Activated CD4-positive, alpha-beta T cell treated with anti-CD3 and anti-CD28 coated beads, Interleukin-2, Interleukin-4, amounts not matched to agents 100 ng/mL and 50 ng/mL, durations not matched to agents 16 hours and 8 hours (primary cell): ENCODE measurements at places on chromosomes 5 and 9.

- DNase-seq, result no peak
These were observed 687.9 kb upstream of the RGMB start for GRCh38 chr5:98085593-98085992.

DNA sequence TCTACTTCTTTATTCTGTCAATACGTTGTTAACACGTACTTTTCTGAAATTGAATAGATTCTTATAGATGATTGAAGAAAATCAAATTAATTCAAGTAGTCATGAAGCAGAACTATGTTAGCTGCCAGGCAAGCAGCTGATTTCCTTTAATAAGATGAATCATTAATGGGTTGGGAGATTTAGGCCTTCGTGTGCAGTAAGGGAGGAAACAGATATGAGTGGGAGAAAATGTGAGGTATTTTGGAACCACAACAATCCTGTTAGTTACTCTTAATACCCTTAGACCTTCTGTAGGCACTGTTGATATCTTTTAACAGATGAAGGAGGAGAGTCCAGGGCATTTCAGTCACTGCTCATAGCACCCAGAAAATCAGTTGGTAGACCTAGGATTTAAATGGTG, 121.0 kb downstream of the AOPEP start:
- DNase-seq, result no peak

DNA sequence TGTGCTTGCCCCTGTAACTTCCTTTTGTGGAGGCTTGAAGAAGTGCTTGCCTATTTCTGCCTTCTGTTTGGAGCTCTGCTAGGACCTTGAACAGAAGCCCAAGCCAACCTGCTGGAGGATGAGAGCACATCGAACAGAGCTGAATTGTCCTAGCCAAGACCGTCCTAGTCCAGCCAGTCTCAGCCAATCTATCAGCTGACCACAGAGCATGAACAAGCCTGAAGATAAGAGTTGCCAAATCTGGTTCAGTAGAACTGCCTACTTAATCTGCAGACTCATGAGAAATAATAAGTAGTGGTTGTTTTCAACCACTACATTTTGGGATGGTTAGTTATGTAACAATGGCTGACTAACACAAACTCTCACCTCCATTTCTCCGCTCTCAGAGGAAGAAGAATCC, 4.4 kb upstream of the SNX2 start:
- no peak for DNase-seq

GRCh38 chr9:132200706-132201105, 38.8 kb downstream of the NTNG2 start:
- DNase-seq, result no peak

GRCh38 chr9:92058723-92059444, 56.3 kb downstream of the SPTLC1 start:
- DNase-seq, result no peak

DNA sequence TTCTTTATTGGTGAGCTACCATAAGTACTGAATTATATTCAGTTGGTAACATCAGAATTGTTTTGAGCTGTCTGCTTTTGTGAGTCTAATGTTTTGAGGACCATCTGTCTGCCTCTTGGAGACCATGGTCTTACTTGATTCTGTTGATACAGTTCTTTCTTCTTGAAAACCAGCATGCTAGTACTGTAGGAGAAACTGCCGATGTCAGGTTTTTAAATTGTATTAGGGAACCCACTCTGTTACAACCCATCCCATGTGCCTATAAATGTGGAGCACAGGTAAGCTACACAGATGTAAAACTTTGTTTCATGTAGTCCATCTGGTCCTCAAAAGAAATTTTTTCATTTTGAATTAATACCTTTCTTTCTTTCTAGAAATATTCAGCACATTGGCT, 103.4 kb upstream of the DMRTA1 start:
- DNase-seq, result no peak

- no peak for DNase-seq
These were observed 172.2 kb downstream of the PSAT1 start for GRCh38 chr9:78468974-78469576.

DNA sequence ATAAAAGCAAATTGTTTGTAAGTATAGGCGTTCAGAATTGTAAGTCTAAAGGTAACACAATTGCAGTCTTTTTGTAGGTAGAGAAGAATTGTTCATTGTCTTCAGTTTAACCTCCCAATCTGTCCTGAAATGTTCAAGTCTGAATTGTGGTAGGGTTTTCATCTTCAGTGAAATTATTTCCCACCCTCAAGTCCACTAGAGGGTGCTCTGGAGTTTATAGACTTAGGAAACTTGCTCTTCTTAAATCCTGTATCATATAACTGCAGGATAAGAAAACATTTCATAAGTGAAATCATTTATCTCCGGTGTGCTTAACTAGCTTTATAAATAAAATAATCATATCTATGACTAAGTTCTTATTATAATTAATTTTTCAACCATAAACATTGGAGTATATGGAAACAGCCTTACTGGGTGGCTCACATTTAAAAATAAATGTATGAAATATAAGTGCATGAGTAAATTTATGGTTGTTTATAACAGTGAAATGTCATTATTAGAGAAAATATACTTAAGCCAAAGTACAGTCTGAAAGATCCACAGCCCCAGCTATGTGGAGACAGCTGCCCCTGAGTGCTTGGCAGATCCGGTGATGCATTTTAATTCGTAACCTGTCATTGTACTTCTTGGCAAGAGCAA, 182.4 kb upstream of the OTULINL start:
- DNase-seq, result peak; percentile 50

- peak; percentile 93 for DNase-seq
These were observed at the start of gene ERMP1 for GRCh38 chr9:5832538-5833529. TSS of gene ERMP1 (minus strand) at chr9:5833117. CDS start at chr9:5833027, 90 bp downstream.
